ENCODE measurements at places on chromosomes 2 and 18. TPM values are rescaled to one million over a fixed set of nuclear protein-coding genes. Genes with fewer than 3 reads are reported as not detected.

DNA sequence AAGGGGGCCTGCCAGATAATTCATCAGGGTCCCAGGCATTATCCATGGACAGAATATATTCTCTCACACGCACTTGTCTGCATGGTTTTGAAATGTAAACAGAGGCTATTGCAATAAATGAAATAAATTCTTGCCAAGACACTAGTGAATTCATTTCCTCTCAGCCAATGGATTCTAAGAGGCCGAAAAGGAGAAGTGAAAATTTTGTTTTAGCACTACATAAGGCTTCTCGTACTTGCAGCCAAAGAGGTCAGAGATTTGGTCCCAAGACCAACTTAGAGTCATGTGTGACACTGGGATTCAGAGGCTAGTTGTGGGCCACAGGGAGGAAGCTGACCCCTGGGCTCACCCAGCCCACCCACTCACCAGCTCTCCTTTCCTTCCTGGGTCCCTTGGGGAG lies 184.1 kb upstream of the GLI2 start:
- no peak for DNase-seq

Gene OTOF
- total RNA-seq = 0.30 TPM

GRCh38 chr18:56873441-56874140 lies 222.4 kb downstream of the WDR7 start:
- no peak for DNase-seq

GRCh38 chr2:55102056-55102812 lies 52.0 kb upstream of the RTN4 start:
- no peak for DNase-seq

Gene ELAC1
- total RNA-seq = 2.9 TPM

All from tibial nerve (tissue), 4 donors.